GM19239 (cell line): ENCODE measurements at places on chromosomes 12 and 14.

- DNase-seq = no peak
These were observed 28.0 kb downstream of the NOS1 start for GRCh38 chr12:117333331-117333881.

DNA sequence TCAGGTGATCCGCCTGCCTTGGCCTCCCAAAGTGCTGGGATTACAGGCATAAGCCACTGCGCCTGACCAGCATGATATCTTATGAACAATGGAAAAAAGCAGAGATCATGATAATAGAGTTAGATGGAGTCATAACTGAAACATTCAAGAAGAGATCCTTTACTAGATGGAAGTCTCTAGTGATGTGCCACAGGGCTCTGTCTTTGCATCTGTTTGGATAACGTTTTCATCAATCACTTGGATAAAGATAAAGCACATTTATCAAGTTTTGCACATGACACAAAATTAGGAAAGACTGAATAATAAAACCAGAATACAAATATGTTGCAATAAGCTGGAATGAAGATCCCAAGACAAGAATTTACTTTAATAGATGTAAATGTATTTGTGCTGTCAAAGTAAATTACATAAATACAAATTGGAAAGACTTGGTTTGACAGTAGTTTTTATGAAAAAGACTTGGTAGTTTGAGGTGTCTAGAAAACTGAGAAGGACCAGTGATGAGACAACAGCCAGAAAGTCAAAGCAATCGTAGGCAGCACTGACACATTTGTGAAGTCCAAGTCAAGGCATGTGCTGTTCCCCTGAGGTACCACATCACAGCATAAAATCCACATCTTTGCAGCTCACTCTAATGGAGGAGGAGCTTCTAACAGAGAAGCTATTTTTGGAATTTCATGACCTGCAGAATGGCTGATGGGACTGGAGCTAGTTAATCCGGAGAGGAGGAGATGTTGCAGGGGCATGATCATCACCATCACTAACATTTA lies 28.5 kb downstream of the GPRC5A start:
- DNase-seq = no peak

DNA sequence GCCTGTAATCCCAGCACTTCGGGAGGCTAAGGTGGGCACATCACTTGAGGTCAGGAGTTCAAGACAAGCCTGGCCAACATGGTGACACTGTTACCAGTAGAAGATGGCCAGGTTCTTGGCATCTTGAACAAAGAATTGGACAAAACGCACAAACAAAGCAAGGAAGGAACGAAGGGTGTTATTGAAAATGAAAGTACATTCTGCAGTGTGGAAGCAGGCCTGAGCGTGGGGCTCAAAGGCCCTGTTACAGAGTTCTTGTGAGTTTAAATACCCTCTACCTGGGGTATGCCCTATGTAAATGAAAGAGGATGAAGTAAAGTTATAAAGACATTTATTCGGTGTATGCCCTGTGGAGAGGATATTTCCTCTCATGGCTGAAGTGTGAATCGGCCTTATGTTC lies 20.8 kb upstream of the CDK17 start:
- no peak for DNase-seq

- no peak for DNase-seq
These were observed 13.6 kb downstream of the MED13L start for GRCh38 chr12:116263844-116264243.

DNA sequence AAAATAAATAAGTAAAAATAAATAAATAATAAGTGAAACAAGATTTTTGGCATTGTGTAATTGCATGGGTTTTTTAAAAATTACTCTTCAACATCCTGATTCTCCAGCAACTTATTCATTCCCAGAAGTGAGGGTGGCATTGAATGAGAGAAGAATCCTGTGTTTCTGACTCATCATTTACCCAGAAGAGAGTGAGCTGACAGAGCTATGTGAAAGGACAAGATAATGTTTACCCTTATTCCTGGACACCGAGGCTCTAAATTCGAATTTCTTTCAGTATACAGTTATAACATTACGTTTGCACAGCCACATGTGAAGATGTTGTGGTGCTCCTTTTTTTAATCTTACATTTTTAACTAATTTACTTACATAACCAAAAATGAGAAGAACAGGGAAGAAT lies 36.4 kb downstream of the BBS10 start:
- no peak for DNase-seq

DNA sequence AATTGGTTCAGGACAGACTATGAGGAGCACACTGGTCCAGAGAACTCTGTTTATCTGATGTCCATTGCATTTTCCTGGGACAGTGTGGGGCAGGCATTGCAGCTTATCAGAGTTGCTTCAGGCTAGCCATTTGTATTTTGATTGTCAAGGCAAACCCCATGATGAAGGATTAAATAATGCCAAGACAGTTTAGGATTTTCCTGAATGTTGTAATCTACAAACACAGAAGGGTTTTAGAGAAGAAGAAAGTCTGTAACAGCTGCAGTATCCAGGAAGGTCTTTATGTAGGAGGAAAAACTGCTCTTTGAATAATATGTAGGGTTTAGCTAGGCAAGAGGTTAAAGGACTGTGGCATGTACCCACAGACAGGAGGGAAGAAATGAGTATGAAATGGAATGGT lies 32.2 kb upstream of the UNC79 start:
- DNase-seq = no peak

DNA sequence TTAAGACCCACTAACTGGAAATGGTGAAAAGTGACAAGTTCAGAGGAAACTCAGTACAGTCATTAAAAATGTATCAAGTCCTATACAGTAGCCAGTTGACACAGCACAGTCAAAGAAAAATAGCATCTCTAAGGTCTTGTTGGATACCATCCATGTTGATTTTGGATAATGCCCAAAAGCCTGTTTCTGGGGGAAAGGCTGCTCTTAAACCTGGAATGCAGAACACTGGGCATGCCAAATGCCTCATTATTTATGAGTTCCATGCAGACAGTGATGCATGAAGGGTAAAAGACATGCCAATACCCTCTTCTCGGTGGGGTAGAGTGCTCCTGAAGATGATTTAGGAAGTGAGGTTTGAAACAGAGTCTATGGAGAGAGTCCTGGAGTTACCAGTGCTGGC lies 29.6 kb downstream of the KCNK13 start:
- DNase-seq = no peak

- no peak for DNase-seq
These were observed 42.8 kb downstream of the ZC3H14 start for GRCh38 chr14:88605594-88605993.

- no peak for DNase-seq
These were observed 72.8 kb downstream of the IRF2BPL start for GRCh38 chr14:76955575-76956315.

- DNase-seq = no peak
These were observed 47.7 kb downstream of the ATP6V1D start for GRCh38 chr14:67311868-67312267.

DNA sequence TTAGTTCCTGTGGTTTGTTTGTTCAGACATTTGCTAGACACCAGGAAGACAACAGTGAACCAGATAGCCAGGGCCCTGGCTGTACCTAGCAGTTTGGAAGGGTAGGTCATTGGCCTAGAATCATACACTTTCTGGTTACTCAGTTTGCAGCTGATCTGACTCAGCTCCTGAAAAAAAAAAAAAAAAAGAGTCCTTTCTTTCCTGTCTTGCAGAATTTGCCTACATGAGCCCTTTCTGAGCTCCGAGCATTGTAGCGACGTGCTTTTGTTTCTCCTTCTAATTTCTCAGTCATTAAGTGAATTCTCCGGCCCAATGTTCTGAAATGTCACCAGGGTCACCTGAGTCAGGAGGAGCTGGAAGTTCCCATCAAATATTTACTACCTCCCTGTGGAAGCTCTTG lies 2.4 kb downstream of the CABP1 start:
- DNase-seq = no peak

DNA sequence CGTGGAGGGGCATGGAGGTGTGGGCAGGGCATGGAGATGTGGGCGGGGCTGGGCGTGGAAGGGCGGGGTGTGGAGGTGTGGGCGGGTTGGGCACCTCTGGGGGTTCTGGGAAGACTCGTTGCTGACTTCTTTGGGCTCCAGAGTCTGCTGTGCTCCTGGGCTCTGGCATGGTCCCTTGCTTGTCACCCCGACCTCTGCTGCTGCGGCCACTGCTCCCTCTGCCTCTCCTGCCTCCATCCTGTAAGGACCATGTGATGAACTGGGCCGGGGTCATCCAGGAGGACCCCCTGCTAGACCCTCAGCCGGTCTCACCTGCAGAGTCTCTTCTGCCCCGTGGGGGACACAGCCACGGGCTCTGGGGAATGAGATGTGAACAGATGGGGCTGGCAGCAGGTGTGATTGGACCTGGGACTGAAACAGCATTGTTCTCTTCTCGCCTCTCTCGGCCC lies 15.3 kb downstream of the NOC4L start:
- no peak for DNase-seq

DNA sequence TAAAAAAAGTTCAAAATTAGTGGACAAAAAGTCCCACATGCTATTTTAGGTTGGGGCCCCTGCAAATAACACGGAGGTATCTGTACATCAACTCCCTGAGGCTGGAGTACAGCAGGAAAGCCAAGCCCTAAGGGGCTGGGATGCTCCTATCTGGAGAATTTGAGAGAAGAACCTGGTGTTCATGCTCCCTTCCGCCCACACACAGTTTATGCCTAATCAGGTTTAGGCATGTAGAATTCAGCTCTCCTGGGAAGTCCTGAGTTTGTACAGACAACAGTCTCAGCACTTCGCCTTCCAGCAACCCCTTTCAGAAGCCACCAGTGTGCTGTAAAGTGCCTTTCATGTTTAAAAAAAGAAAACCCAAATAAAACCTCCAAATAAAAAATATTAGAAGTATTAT lies 237.3 kb upstream of the GRIP1 start:
- DNase-seq = no peak

DNA sequence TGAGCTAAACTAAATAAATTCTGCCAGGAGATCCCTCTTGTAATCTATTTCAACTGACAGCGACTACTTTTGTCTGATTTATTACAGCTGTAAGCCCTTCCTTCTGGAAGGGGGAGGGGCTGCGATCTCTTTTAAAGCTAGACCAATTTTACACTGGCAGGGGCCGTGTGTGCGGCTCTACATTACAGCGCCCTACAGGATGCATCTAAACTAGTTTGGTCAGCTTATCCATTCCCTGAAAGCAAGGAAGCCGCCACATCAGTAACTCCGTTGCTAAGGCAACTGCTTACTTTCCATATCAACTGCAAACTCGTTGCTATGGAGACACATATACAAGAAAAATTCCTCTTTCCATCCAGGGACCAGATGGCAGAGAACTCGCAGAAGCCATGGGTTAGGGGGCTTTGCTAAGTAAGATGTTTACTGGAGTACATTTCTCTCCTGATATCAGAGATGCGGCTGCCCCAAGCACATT lies 17.4 kb downstream of the FOXN3 start:
- DNase-seq = no peak

DNA sequence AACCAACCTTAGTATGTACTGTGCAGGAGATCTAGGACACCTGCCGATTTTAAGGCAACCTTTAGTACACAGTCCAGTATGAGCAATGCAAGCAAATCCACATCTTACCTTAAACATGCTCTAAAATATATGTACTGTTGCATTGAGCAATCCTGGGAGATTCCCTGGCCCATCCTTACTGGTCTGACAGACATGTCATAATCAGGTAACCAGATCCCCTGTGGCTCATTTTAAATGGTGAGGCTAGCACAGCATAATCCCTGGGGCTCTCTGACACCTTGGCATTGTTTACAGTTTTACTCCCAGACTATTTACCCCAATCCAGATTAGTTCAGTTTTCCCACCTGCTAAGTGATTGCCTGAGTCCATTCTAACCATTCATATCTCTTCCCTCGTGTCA lies 15.1 kb downstream of the BMAL2 start:
- DNase-seq = no peak

DNA sequence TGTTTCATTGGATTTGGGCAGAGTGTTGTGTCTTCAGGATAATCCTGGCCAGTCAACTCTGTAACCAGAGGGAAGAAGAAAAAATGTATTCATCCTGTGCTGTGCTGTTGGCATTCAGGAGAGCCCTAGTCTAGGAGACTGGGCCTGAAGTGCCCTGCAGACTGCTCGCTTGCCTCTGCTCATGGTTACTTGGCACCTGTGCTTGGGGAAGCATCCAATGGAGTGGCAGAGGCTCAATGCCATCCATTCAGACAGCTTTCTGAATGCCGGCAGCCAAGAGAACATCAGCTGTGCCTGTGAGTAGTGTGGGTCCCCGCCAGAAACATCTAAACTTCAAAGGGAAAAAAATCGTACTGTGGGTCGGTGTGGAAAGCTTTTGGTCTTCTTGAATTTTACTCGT lies 124.2 kb downstream of the SRGAP1 start:
- DNase-seq = no peak
